ENCODE measurements at places on chromosomes 6 and 20.

GRCh38 chr6:64330694-64331307 lies 695.2 kb downstream of the PHF3 start:
- DNase-seq = peak; percentile 69

DNA sequence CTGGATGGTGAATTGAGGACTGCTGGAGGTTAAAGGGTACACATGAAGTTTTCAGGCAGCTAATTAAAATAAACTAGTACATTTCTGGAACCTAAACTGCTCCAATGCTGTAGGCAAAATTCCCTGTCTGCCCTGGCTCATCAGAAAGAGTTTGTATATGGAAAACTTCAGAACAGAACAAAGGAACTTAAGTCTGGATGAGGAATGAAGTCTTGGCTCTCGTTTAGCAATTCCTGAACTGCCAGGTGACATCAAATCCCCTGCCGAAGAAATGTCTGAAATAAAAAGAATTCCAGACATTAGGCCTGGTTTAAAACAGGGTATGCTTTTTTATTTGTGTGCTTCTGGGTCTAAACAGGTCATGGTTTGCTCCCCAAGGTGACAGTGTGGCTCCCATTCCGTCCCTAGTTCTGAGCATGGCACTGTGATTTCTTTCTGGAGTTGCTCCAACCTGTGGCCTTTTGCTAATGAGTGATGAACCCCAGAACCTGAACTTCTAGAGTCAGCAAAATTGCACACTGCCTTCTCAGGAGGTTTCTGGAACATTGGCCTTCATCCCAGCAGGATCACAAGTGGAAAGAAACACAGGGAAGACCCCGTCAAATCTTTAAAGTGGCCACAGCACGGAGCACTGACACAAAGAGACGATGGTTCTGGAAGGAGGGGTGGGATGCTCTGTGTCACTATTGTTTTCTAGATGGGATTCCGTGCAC lies 129.4 kb upstream of the NAA20 start:
- no peak for DNase-seq

DNA sequence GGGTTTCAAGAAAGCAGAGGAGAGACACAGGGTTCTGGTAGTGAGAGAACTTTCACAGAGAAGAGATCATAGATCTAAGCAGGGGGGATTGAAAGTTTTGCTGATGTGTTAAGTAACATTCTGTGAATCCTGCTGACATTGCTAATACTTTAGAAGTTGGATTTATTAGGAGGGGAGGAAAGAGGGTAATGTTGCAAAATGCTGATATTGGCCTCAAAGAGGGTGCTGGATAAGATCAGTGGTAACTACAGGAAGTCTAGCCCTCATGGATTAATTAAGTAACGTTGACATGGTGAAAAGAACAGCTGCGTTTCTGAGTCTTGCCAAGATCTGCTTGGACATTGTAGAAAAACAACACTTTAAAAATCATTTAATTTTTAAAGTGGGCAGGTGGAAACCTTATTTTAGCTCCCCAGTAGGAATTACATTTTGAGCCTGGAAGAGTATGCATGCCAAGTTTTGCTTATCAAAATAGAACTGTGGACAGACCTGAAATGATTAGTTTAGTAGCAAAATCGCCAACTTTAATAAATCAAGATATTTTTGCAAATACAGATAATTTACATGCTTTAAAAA lies 606.0 kb upstream of the HTR1E start:
- DNase-seq = no peak

- no peak for DNase-seq
These were observed 41.9 kb downstream of the SNHG17 start for GRCh38 chr20:38393259-38393658.

GRCh38 chr6:169370054-169370453 lies 116.4 kb upstream of the THBS2 start:
- peak; percentile 56 for DNase-seq
